ENCODE measurements at places on chromosomes 5 and 9.
A peak's percentile ranks its signal among the peaks of the same experiment; 100 is the strongest.

GRCh38 chr9:113177251-113177650, 26.4 kb downstream of the SLC31A2 start:
- DNase-seq, result no peak

DNA sequence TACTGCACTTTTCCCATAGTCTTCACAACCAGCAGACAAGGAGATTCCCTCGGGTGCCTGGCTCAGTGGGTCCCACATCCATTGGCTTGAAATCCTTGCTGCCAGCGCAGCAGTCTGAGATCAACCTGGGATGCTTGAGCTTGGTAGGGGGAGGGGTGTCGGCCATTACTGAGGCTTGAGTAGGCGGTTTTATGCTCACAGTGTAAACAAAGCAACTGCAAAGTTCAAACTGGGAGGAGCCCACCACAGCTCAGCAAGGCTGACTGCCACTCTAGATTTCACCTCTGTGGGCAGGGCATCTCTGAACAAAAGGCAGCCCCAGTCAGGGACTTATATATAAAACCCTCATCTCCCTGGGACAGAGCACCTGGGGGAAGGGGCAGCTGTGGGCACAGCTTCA, 512.3 kb upstream of the MPDZ start:
- no peak for DNase-seq

GRCh38 chr9:127612939-127613582, 984 bp downstream of the STXBP1 start:
- peak; percentile 23 for DNase-seq

GRCh38 chr5:122121479-122122465, 7.6 kb upstream of the ZNF474 start:
- DNase-seq, result peak; percentile 63

- no peak for DNase-seq
These were observed 52.5 kb upstream of the SEMA6A start for GRCh38 chr5:116626945-116627679.
